ENCODE measurements at places on chromosomes 1 and 21.

- DNase-seq = no peak
Measured at GRCh38 chr1:57167997-57168396, 202.2 kb upstream of the C8B start.

DNA sequence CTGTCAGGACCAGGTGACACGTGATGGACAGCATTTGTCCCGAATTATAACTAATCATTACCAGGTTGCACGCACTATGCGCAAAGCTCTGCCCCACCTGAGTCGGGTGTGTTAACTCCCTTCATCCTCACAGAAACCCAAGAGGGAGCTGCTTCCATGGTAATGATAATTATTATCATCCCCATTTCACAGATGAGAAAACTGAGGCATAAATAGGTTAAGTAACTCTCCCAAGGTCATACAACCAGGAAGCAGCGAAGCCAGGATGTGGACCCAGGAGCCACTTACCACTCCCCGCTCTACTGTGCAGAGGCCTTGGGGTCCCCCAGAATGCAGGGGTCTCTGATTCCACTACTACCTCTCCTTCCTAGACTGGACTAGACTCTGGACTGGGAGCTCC is 76.7 kb upstream of the TARDBP start:
- no peak for DNase-seq

DNA sequence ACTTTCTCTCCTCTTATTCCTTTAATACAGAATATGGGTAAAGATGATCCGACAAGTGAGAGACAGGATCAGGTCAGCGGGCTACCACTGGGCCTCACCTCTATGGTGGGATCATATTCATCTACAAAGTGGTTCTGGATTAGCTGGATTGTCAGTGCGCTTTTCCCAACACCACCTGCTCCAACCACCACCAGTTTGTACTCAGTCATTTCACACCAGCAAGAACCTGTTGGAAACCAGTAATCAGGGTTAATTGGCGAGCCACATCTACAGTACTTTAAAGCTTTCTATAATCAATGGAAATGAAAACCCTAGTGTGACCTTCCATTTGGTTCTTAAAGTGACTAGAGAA is 643 bp downstream of the NRAS start:
- DNase-seq = no peak

DNA sequence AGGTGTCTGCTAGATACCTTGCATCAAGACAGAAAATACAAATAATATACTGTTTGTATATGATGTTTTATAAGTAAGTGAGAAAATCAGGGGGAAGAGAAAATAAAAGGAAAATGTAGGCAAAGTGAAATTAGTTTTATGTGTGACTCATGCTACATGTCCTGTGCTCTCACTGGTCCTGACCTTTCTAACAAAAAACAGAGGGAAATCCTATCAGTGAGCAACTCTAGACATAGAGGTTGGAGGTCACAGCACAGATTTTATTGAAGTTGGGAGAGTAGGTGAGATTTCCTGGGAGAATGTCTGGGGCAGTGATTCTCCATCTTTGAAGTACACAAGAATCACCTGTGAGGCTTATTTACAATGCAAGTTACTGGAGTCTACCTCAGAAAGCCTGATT is 9.5 kb downstream of the SCCPDH start:
- DNase-seq = no peak

- DNase-seq = no peak
Measured at GRCh38 chr1:51264451-51264850, 28.4 kb downstream of the RNF11 start.

DNA sequence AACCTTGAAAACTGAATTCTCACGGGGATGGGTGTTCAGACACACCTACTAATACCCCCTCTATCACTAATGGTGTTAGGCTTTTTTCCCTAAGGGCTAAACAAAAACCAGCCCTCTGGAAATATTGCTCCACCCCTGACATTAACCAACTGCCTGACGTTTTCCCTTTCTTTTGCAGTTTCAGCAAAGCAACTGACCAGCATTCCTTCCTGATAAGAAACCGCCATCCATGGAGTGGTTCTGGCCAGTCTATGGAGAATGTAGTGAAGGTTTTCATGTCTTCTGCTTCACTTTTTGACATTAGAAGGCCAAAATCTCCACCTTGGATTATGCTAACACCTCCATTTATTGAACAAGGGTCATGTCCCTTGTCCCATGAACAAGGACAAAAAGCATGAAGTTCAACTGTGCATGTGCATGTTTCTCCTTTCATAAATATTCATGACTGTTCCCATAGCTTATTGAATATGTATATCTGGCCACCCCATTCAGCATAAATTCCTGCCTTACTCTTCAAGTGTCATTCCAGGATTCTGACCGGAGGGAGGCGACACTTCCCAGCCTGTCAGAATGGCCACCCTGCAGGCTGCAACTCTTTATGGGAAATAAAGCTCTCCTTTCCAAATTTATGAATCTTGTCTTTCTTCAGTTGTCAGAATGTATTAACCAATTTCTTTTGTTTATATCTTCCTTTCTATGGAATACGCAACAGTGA is 314.3 kb downstream of the HHIPL2 start:
- DNase-seq = no peak

DNA sequence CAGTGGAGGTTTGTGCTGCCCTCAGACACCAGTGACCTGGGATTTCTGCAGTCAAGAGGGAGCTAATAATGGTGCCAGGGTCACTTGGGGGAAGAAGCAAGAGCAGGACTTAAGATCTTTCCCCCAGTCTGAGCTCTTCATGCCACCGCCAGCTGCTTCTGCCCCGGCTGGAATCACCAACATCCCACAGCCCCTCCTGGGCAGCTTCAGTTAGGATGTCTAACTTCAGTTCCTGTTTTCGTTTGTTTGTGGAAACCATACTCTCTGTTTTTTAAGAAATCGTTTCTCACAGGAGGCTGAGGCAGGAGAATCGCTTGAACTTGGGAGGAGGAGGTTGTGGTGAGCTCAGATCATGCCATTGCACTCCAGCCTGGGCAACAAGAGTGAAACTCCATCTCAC is 25.6 kb upstream of the PRDM2 start:
- DNase-seq = no peak

DNA sequence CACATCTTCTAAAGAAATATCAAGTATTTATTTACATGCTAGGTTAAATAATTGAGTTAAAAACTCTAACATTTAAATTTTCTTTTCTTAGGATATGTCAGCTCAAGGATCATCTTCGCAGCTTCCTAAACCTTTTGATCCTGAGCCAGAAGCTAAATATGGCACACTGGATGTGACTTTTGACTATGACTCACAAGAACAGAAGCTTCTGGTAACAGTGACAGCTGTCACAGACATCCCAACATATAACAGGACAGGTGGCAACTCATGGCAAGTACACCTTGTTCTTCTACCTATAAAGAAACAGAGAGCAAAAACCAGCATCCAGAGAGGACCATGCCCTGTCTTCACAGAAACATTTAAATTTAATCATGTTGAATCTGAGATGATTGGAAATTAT is 132.7 kb upstream of the SERTAD4 start:
- no peak for DNase-seq

GRCh38 chr1:154951901-154952657 is 3.8 kb downstream of the PBXIP1 start:
- no peak for DNase-seq

GRCh38 chr21:16570856-16571255 is 841.1 kb downstream of the USP25 start:
- DNase-seq = no peak

- DNase-seq = no peak
Measured at GRCh38 chr1:12356004-12356890, 126.4 kb downstream of the VPS13D start.

- DNase-seq = no peak
Measured at GRCh38 chr1:11414926-11415538, 63.9 kb upstream of the DISP3 start.

- no peak for DNase-seq
Measured at GRCh38 chr1:79501153-79501552, 494.6 kb upstream of the ADGRL4 start.

GRCh38 chr1:75969550-75969949 is 37.3 kb upstream of the ASB17 start:
- DNase-seq = no peak

GRCh38 chr1:219160967-219161366 is 12.7 kb upstream of the LYPLAL1 start:
- no peak for DNase-seq

GRCh38 chr1:112982328-112982727 is 26.3 kb upstream of the SLC16A1 start:
- no peak for DNase-seq

DNA sequence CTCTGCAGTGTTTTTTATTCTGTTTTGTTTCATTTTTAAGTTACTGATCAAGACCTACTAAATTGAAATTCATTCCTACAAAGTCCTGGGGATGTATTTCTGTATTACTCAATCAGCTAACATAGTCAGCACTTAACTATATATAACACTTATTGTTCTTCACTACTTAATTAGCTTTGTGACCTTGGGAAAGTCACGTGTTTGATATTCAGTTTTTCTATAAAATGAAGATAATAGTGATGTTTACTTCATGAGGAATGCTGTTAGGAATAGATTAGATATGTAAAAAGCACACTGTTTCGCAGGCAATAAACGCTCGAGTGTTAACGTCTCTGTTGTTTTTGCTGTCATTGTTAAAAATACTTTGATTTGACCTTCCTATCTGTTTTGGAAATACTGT is 44.6 kb downstream of the CTTNBP2NL start:
- DNase-seq = no peak

DNA sequence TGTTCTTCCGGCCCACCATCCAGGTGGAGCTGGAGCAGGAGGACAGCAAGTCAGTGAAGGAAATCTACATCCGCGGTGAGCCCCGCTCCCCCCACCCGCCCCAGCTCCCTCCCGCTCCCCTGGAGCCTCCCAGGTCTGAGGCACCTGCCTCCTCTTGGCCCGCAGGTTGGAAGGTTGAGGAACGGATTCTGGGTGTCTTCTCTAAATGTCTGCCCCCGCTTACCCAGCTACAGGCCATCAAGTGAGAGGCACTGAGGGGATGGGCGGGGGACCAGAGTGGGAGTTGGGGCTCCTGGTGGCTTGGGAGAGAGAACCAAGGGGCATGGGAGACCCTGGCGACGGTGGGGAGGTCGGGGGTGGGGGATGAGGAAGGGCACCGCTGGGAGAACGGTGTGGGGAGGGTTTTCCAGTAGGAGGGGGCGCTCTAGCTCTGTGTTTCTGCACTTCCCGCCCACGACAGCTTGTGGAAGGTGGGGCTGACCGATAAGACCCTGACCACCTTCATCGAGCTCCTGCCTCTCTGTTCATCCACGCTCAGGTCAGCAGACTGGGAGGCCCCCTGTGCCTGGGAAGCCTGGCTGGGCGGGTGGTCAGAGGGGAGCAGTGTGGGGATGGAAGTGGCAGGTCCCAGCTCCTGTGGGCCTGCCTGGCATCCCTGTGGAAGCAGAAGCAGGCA is 4.2 kb downstream of the LRRC71 start:
- DNase-seq = no peak

- DNase-seq = no peak
Measured at GRCh38 chr1:54456361-54456760, 50.2 kb upstream of the SSBP3 start.

DNA sequence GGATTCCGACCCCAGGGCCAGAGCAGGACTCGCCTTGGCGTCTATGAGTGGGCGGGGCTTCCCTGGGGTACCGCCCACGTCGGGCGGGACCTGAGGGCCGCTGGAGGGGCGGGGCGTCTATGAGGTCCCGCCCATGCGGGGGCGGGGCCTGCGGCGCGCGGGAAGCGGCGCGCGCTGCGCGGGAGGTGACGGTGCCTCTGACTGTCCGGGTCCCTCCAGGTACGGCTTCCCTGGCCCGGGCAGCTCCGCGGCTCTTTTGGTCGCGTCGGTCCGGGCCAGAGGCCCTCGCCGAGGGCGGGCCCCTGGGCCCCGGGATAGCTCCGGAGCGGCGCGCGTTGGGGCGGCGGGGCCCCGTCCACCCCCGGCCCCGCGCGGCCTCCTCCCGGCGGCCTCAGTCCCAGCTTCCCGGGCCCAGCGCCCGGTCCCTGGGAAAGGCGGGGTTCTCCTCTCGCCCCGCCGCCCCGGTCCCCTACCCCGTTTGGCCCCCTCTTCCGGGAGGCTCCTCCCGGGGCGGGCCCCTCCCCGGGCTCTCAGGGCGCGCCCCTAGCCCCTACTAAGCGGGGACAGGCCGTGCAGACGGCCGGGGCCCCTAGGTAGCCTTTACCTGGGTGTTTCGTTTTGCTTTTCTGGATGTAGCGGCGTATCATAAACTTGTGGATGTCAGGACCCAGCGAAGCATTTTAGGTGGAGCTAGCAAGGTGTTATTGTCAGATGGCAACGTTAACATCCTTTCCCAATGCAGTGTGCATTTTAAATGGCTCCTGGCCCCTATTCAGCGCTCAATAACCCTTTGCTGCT is at the start of gene CHAF1B:
Gene CHAF1B, plus strand, starts transcription at position 160 of the 798 bp plus-strand sequence. CDS start 745 bp downstream, outside the sequence.
- DNase-seq = peak; percentile 84

DNA sequence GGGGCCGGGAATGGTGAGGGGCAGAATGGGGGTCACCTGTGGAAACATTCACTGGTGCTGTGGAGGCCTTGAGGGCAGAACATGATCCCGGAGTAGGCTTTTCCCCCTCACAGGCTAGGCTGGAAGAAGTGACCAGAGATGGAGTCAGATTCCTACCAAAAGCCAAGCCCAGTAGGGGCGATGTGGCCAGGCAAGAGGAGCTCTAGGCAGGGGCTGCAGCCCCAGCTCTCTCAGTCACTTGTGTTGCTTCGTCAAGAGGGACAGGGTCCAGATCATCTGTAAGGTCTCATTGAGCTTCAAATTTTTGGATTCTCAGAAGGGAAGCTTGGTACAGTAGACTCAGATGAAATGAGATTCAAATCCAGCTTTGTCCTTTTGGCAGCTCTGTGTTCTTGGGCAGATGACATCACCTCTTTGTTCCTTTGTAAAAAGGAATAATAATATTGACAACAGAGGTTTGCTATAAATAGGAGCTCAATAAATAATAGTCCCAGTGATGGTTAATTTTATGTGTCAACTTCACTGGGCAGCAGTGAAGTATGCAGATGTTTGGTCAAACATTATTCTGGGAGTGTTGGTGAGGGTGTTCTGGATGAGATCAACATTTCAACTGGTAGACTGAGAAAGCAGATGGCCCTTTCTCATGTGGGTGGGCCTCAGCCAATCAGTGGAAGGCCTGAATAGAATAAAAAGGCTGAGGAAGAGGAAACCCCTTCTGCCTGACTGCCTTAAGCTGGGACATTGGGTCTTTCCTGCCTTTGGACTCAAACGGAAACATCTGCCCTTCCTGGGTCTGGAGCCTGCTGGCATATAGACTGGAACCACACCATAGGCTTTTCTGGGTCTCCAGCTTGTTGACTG is 324.7 kb upstream of the USP24 start:
- no peak for DNase-seq

DNA sequence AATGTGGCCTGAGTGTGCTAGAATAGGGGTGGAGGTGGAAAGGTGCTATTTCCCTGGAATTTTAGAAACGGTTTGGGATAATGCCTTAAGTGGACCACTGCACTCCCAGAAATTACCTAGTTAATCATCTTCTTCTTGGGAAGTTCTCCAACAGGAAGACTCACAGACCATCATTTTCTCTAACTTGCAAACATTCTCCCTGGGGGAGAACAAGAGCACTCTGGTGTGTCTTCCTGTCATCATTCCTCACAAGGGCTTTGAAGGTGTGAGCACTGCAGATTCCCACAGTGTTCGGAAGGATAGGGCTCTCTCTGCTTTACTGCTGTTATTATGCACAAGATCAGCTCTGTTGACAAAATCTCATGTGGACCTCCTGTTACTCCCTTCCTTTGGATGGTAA is 54.9 kb upstream of the TSPAN2 start:
- no peak for DNase-seq

GRCh38 chr1:231159963-231160761 is 1.7 kb upstream of the TRIM67 start:
- no peak for DNase-seq

- no peak for DNase-seq
Measured at GRCh38 chr1:54328066-54328636, 78.0 kb downstream of the SSBP3 start.
